ENCODE measurements at places on chromosomes 12 and 14.

DNA sequence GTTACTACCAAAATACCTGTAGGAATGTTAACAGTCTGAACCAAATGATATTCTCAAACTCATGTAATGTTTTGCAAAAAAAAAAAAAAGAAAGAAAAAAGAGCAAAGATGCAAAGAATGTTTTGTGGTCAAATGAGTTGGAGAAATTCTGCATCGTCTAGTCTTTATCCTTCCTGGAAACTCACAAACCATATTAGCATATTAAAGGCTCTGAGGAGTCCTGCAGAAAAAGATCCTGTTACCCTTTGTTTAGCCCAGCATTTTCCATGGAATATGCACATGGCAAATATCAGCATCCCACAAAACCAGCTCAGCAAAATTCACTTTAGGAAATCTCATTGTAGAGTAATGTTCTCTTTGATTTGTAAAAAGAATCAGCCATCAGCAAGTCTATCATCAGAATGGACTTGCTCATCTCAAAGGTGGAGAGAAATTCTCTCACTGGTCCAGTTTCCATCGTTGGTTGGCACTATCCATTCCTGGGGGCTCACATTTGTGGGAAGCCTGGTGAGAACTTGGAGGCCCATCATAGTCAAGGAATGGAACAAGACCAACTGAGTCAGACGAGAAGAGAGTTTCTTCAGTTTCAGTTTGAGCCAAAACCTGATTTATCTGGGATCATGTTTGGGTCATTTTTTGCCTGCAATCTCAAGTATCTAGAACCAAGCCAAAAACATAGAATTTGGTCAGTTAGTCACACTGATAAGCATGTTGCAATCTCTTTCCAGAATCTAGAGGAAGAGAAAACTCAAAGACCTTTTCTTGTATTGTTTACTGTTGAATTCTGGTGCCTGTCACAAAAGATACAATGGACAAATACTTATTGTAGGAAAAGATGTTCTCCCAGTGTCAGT lies 129.8 kb downstream of the TBX5 start:
- no peak for DNase-seq
- H3K4me1 ChIP-seq, result peaks cover 24% of the 10 kb centered on the region
- no peak overlapping the region for H3K4me3 ChIP-seq

DNA sequence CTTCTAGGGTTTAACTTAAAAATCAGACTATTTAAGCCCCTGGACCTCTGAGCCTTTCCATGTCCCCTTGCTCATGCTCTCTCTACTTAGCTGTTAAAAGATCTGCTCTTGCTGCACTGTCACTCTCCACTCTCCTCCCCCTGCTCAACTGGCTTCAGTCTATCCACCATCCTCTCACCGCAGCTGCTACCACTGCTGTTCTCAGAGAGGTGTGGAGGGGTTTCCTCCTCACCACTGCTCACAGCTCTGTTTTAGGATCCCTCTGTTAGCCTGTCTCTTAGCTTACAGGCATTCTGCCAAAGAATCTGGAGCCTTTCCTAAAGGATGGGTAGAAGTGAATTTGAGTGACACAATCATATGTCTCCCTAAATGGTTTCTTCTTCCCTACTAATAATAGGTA lies 43.7 kb upstream of the ATP2B1 start:
- no peak overlapping the region for H3K27ac ChIP-seq
- no peak overlapping the region for H3K4me3 ChIP-seq
- no peaks in the 10 kb centered on the region for H3K36me3 ChIP-seq

GRCh38 chr12:92288561-92288960 lies 142.9 kb upstream of the BTG1 start:
- no peaks in the 10 kb centered on the region for H3K27me3 ChIP-seq
- no peak overlapping the region for H3K27ac ChIP-seq
- DNase-seq, result no peak
- no peak overlapping the region for H3K4me3 ChIP-seq
- H3K4me1 ChIP-seq, result no peaks in the 10 kb centered on the region
- H3K36me3 ChIP-seq, result no peaks in the 10 kb centered on the region

GRCh38 chr12:54372113-54372806 lies 8.0 kb upstream of the GPR84 start:
- no peak for DNase-seq
- H3K27me3 ChIP-seq, result no peaks in the 10 kb centered on the region
- no peak overlapping the region for H3K4me3 ChIP-seq

- H3K27ac ChIP-seq, result peak overlapping the region; percentile 55
- H3K4me3 ChIP-seq, result no peak overlapping the region
- no peaks in the 10 kb centered on the region for H3K36me3 ChIP-seq
- DNase-seq, result no peak
- no peaks in the 10 kb centered on the region for H3K27me3 ChIP-seq
- H3K4me1 ChIP-seq, result peaks cover 63% of the 10 kb centered on the region
These were observed 27.1 kb upstream of the LUM start for GRCh38 chr12:91138337-91138920.

DNA sequence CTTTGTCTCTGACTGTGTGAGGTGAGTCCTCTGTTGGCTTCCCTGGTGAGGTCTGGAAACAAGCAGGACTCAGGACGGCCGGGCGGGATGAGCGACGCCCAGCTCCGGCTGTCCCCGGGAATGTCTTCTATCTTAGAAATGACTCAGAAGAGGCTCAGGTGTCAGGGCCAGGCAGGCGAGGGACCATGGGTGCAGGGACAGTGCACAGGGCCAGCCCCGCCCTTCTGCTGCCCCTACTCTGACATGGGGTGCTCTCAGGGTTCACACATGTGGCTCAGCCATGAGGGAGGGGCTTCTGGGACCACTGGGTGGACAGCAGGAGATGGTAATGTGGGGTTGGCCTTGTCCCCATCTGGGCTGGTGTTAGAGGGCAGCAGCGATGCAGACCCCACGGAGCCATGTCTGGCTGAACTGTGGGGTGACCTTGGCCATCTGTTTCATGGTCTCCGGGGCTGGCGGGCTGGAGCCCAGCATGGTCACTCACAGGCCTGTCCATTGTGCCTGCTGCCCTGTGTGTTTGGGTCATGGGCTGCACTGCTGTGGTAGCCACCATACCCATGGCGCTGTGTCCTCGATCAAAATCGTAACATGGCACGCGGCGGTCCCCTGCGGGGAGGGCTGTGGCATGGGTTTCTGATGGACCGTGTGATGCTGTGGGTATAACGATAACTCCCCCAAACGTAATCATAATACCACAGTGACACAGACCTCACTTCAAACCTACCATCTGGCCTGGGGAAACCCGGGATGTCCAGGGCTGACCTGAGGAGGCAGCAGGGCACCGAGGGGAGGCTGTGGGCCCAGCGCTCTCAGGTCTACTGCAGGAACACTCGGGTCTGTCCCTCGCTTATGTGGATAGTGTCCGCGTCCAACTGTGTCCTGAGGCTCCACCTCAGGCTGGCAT lies 368.8 kb downstream of the TMEM121 start:
- no peak overlapping the region for H3K4me3 ChIP-seq
- no peak for DNase-seq
- H3K27ac ChIP-seq, result no peak overlapping the region
- no peaks in the 10 kb centered on the region for H3K36me3 ChIP-seq

DNA sequence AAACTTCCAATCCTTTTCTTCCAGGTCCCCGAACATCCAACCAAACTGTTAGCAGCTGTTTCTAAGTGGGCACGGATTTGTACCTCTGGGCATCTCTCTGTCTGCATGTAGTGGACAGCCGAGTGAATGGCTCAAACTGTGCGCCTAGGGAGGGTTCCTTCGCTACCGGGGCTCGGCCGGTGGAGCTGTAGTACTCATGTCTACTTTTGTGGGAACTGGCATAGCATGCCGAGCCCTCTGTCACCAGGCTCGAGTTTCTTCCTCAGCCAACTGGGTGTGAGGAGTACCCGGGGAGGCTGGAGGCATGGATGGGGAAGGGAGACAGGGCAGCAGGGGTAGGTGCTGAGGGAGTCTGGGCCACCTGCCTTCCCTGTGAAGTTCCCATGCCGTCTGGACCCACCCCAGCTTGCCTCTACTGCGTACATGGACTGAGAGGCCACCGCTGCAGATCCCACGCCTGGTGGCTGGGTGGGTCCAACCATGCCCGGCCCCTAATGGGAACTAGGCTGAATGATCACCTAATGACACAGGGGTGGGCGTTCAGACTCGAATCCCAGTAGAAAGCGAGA lies 23.0 kb downstream of the TNFAIP2 start:
- H3K27me3 ChIP-seq, result no peaks in the 10 kb centered on the region
- H3K27ac ChIP-seq, result no peak overlapping the region
- no peak overlapping the region for H3K4me3 ChIP-seq
- H3K36me3 ChIP-seq, result no peaks in the 10 kb centered on the region
- no peaks in the 10 kb centered on the region for H3K4me1 ChIP-seq
- DNase-seq, result no peak

- no peaks in the 10 kb centered on the region for H3K27me3 ChIP-seq
- no peak for DNase-seq
- H3K4me3 ChIP-seq, result no peak overlapping the region
- H3K36me3 ChIP-seq, result peaks cover 6% of the 10 kb centered on the region
- peaks cover 16% of the 10 kb centered on the region for H3K4me1 ChIP-seq
- no peak overlapping the region for H3K27ac ChIP-seq
These were observed 4.4 kb upstream of the CEBPE start for GRCh38 chr14:23123419-23123818.

GRCh38 chr12:120228291-120229070 lies 27.6 kb upstream of the RPLP0 start:
- H3K27me3 ChIP-seq, result no peaks in the 10 kb centered on the region
- peaks cover 79% of the 10 kb centered on the region for H3K4me1 ChIP-seq
- no peak overlapping the region for H3K27ac ChIP-seq
- H3K4me3 ChIP-seq, result peak overlapping the region; percentile 39

DNA sequence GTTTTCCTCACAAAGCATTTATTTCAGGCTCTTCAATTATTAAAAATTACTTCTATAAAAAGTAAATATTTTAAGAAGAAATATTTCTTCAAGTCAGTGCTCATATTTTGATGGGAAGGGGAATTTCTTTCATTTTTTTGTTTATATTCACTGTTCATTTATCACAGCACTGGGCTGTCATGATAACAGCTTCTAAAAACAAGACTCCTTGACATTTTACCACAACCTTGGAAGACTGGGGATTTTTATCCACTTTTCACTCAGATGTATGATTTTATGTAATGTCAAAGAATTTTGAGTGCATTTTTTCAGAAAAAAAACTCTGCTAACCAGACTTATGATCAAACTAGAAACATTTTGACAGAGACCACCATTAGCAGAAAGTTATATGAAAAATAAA lies 149.7 kb downstream of the PHLDA1 start:
- DNase-seq, result no peak
- H3K27ac ChIP-seq, result no peak overlapping the region
- H3K4me3 ChIP-seq, result no peak overlapping the region
- H3K27me3 ChIP-seq, result no peaks in the 10 kb centered on the region

DNA sequence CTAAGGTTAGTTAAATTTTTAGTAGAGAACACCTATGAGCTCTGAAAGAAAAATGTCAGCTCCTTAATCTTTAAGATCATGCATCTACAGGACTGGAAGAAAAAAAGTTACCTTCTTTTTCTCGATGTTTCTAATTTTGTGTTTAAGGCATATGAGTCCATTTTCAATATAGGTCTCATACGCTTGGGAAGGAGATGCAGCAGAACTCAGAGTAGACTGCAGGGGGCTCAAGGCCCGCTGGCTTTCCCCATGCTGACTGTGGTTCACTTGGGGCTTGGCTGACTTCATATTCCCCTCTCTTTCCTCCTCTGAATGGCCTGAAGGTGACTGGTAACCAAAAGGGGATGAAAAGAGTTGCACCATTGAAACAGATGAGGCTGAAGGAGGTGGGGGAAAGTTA lies 1.5 kb downstream of the CAPRIN2 start:
- H3K27ac ChIP-seq, result no peak overlapping the region
- H3K4me1 ChIP-seq, result peaks cover 16% of the 10 kb centered on the region
- H3K27me3 ChIP-seq, result no peaks in the 10 kb centered on the region
- H3K4me3 ChIP-seq, result peak overlapping the region; percentile 83
- no peak for DNase-seq
- no peaks in the 10 kb centered on the region for H3K36me3 ChIP-seq

- H3K27ac ChIP-seq, result no peak overlapping the region
- no peak overlapping the region for H3K4me3 ChIP-seq
- H3K4me1 ChIP-seq, result peaks cover 3% of the 10 kb centered on the region
- H3K36me3 ChIP-seq, result no peaks in the 10 kb centered on the region
- no peaks in the 10 kb centered on the region for H3K27me3 ChIP-seq
These were observed 21.1 kb downstream of the SMCO2 start for GRCh38 chr12:27467641-27468040.

GRCh38 chr14:101006008-101006407 lies 102.5 kb upstream of the RTL1 start:
- H3K4me1 ChIP-seq, result no peaks in the 10 kb centered on the region
- no peaks in the 10 kb centered on the region for H3K27me3 ChIP-seq
- no peak overlapping the region for H3K27ac ChIP-seq
- no peak for DNase-seq

Data from thoracic aorta (tissue), 2 donors.